Mammary epithelial cell (primary cell): ENCODE measurements at places on chromosomes 2 and 18. TPM values are rescaled to one million over a fixed set of nuclear protein-coding genes. Genes with fewer than 3 reads are reported as not detected.
A peak's percentile ranks its signal among the peaks of the same experiment; 100 is the strongest.

- DNase-seq = no peak
These were observed 38.9 kb downstream of the RHBDD1 start for GRCh38 chr2:226874749-226875148.

GRCh38 chr2:70043252-70043875 lies 43.9 kb upstream of the PCBP1 start:
- DNase-seq = no peak

DNA sequence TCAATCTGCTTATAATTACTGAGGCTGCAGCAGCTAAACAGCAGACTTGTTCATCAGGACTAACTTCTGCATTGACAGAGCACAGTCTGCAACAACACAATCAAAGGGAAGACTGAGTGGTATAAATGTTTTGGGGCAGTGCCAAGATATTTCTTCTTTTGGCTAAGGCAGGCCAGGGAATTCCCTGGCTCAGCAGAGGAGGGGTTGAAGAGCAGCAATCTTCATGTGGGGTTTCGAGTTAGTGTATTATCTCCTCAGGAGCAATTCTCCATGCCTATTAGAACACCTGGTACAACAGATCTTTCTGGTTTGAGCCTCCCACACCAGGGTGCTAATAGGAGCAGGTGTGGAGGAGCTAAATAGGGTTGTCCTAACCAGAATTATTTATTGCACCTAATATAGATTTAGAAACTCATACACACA lies 103.0 kb upstream of the STK17B start:
- peak; percentile 51 for DNase-seq

GRCh38 chr18:23964282-23965238 lies 50.0 kb upstream of the TTC39C start:
- no peak for DNase-seq

- no peak for DNase-seq
These were observed 52.6 kb downstream of the SH3BP4 start for GRCh38 chr2:235004329-235004903.

The CD8B2 gene
- total RNA-seq = not detected

- no peak for DNase-seq
These were observed 28.2 kb upstream of the ITGAV start for GRCh38 chr2:186561467-186562208.

The DUSP19 gene
- total RNA-seq = 1.0 TPM

DNA sequence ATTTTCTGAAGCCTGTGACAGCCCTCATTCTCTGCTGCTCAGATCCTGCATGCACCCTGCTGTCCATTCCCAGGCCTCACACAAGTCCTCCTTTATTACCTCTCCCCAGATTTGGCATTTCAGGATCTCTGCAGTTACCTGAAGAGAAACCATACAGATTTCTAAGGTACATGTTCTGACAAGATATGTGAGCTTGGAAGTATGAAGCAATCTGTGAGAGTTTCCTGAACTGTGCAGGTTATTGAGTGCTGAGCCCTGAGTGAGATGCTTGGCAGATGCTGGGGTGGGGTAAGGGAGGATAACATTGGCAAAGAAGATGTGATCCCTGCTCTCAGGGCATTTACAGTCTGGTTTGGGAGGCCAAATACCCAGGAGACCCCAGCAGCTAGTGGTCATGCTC lies 122.1 kb upstream of the STPG4 start:
- DNase-seq = peak; percentile 77

- no peak for DNase-seq
These were observed 68.8 kb upstream of the GLS start for GRCh38 chr2:190811811-190812210.

DNA sequence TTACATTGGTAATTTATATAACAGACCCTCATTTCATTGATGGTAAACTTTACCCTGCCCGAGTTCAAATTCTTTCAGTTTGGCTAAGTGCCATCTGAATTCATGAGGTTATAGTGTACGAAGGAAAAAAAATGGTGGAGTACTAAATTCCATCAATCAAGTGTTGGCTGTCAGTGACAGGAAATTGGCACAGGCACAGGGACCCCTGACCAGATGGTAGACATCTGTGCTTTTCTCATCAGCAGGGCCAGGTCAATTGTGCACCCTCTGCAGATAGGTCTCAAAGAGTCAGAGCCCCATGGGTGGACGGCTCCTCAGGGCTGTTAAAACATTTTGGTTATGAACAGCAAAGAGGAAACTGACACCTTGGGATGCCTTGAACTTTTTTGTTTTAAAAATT lies 439.2 kb downstream of the SETBP1 start:
- DNase-seq = no peak

DNA sequence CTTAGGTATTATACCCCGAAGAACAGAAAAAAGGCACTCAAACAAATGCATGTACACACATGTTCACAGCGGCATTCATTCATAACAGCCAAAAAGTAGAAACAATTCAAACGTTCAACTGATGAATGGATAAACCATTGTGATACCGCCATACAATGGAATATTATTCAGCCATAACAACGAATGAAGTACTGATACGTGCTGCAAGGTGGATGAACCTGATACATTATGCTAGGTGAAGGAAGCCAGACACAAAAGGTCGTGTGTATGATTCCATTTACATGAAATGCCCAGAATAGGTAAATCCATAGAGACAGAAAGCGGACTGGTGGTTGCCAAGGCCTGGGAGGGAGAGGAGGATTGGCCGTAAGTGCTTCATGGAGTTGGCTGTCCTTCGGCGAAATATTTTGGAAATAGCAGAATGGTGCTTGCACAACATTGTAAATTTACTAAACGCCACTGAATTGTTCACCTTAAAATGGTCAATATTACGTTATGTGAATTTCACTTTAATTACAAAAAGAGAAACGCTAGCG lies 750 bp upstream of the RMP24 start:
- no peak for DNase-seq

GRCh38 chr2:227724394-227725039 lies at the start of gene SCYGR6:
TSS of gene SCYGR6 (minus strand) at chr2:227724757. CDS start at chr2:227724757, 0 bp downstream.
- no peak for DNase-seq

- peak; percentile 41 for DNase-seq
These were observed 168.0 kb upstream of the KLF7 start for GRCh38 chr2:207333599-207334300.

DNA sequence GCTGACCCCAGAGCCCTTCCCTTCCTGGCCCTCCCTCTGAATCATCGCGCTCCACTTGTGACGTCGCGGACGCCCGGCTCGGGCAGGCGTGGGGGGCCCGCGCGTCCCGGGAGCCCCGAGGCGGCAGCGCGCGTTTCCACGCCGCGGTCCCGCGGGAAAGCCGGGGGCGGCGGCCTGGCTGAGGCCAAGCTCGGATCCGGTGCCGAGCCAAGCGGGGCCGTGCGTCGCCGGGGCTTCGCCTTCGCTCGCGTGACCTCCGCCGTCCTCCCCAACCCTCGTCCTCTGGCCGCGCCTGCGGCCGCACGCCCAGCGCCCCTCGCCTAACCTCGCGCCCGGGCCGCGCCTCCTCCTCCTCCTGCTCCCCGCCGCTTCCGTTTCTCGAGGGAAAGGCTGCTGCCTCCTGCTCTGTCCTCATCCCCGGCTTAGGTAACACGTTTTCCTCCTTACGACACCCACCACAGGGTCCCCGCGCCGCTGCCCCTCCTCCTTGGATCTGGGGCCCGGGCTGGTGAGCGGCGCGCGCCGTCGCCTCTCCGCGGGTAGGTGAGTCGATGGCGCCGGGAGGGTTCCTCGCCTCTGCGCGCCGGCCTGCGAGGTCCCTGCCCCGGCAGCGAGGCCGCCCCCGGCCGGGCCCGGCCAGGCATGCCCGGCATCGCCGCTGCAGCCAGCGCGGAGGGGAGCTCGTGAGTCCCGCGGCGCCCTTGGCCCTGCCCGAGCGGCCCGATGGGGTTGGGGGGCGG lies at the start of gene INPP1:
INPP1 (plus strand) TSS at position 54 of the 740 bp plus-strand sequence. CDS start 16,514 bp downstream, outside the sequence.
- peak; percentile 59 for DNase-seq

The POTEJ gene
- not detected for total RNA-seq

DNA sequence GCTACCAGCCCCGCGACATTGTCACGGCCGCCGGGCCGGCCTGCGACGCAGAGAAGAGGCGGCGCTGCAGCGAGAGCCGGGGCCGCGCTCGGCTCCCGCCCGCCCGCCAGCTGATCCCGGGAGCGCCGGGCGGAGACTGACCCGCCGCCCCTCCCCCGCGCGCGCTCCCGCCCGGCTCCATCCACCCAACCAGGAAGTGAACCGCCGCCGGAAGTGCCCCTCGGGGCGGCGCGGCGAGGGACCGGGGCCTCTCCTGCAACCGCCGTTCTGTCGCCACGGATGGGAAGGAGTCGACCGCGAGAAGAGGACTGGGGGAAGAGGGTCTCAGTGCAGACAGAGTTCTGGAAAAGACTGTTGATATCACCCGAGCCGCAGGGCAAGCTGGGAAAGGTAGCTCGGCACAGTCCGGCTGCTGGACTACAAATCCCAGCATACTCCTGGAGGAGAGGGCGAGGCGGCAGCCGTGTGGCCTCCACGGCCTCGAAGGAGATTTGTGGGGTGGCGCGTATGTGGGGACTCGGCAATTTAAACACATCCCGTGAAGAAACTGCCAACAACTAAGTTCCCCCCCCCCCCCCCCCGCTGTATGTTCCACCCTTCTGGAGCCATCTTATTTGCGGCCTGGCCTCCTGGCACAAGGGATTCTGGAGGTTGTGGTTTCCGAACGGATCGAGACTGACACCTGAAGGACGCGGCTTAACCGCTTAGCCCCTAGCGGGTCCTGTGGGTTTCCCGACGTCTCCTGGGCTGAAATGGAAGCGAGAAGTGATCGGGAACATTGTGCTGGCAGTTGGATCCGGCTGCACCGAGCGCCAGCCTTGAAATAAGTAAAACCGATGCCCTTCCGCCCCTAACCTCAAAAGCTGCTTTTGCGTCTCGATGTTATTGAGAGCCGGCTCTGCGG lies at the start of gene AAK1:
AAK1 (minus strand) TSS at position 138 of the 904 bp plus-strand sequence. CDS start 699 bp downstream, outside the sequence.
- peak; percentile 87 for DNase-seq

GRCh38 chr18:9094307-9095226 lies 7.9 kb upstream of the NDUFV2 start:
- DNase-seq = no peak

GRCh38 chr2:234401426-234401825 lies 95.5 kb downstream of the ARL4C start:
- DNase-seq = no peak

GRCh38 chr18:48820483-48821250 lies 130.1 kb downstream of the SMAD7 start:
- DNase-seq = no peak

The UNC50 gene
- 38.4 and 41.2 TPM in 2 replicates for total RNA-seq

GRCh38 chr2:190988910-190989309 lies 25.1 kb downstream of the STAT1 start:
- DNase-seq = no peak

DNA sequence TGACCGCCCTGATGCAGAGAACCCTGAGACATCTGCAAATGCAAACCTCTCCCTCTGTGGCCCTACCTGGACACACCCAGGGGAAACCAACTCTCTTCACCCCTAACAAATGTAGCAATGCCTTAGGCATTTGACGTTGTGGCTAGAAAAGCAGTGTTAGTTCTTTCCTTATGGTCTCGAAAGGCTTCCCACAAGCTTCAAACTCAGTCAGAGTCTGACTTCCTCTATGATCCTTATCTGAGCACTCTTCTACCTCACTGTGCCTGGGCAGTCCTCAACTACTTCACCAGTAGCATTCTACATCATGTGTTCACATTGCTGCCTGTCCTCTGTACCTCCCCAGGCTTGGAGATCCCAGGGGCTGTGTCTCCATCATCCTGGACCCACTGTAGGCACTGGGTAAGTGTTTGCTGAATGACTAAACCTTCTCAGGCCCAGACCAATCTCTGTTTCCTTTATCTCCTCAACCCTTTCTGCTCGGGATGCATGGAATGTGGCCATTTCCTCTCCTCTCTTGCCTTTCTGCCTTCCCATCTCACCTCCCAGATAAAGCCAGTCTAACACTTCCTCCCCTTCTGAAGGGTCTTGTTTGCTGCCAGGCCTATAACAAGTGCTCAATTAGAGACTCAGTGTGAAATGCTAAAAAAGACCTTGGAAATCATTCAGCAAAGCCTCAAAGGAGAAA lies 91.7 kb upstream of the ACAA2 start:
- no peak for DNase-seq

DNA sequence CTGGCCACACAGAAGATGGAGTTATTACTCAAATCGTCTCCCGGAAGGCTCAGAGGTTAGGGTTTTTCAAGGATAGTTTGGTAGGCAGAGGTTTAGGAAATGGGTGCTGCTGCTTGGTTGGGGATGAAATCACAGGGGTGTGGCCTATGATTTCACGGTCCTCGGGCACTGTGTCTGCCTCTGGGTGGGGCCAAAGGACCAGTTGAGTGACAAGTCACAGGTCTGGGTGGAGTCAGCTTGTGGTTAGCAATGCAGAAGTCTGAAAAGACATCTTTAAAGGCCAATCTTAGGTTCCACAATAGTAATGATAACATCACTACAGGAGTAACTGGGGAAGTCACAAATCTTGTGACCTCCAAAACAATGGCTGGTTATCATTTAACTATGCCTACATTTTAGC lies 387.8 kb downstream of the ZNF521 start:
- peak; percentile 4 for DNase-seq
